CD4-positive, CD25-positive, alpha-beta regulatory T cell (primary cell): ENCODE measurements at places on chromosomes 12 and 14.

GRCh38 chr14:97306133-97306759 lies 509.1 kb downstream of the VRK1 start:
- no peak for DNase-seq

- no peak for DNase-seq
Measured at GRCh38 chr12:53105712-53106439, 2.6 kb downstream of the SOAT2 start.

DNA sequence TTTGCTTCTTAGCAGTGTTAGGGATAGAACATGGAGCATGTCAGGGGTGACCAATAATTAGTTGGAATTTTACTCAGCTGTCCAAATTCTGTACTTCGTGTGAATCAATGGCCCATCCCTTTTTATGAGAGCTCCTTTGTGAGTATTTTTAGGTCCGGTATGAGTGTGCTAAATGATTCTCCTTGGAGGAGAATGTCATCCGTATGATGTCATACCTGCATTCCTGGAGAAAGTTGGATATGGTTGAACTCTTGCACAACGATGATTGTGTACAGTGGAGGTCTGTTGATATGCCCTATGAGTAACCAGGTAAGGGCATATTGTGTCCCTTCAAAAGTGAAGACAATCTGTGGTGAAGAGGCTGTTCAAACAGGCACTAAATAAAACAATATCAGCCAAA lies 400.8 kb downstream of the GXYLT1 start:
- DNase-seq: no peak

- no peak for DNase-seq
Measured at GRCh38 chr14:57375156-57375555, 15.2 kb upstream of the NAA30 start.

- DNase-seq: no peak
Measured at GRCh38 chr12:101925361-101925760, 48.0 kb downstream of the DRAM1 start.

DNA sequence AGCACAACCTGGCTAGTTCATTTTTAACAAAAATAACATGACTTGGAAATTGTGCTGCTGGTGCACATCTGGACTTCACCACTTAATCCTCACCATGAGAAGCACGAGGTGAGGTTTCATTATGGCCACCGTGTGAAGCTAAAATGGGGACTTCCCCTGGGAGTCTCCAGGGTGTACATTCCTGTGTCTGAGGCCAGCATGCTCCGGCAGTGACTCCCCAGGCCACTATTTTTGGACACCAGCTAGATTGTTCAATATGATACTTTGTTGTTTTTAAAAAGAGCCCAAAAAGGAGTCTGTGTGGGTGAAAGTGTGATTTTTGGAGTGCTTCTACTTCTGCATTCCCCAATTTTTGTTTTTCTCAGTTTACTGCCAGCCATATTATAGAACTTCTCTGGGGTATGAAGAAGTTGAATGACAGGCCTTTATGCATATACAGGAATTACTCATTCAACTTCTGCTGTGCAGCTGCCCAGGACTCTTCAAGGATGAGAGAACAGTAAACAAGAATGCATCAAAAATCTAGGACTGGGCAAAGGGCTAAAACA lies 16.9 kb upstream of the AICDA start:
- no peak for DNase-seq

DNA sequence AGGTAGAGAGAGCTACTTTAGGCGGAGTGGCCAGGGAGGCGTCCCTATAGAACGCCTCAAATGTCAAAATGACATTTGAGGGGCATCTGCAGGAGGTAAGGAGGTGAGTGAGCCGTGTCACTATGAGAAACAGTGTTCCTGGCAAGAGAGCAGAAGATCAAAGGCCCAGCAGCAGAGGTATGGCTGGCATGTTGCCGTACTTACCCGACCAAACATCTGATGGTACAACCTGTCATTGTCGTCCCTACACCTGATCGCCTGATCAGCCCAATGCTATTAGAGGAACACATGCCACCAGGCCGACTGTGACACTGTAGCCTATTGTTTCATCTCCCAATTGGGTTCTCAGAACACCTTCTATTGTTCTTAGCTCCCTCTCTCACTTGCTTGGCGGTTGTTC lies 33.9 kb upstream of the POC1B start:
- DNase-seq: no peak

DNA sequence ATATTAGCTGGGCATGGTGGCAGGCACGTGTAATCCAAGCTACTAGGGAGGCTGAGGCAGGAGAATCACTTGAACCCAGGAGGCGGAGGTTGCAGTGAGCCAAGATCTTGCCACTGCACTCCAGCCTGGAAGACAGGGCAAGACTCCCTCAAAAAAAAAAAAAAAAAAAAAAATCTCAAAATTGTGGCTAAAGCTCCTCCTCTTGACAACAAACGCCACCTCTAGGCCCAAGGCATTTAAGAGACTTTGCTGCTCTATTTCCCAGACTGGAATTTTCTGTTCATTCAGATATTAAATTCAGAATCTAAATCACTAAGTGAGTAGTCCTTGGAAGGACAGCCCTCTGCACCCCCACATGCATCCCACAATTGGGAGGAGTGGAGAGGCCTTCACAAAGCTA lies 1.4 kb downstream of the ZFYVE1 start:
- DNase-seq: no peak

DNA sequence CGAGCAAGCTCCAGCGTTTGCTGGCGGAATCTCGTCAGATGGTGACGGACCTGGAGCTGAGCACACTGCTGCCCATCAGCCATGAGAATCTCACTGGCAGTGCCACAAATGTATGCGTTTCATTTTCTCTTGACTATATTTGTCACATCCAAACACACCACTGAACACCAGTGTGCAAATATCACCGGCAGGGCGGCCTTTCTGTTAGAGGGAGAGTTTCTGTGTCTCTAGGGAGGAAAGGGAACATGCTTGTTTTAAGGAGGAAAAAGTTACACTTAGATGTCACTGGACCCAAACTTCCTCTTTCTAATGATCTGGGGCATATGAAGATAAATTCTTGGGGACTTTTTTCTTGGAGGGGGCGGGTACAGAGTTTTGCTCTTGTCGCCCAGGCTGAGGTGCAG lies 21.9 kb upstream of the HIP1R start:
- DNase-seq: no peak

GRCh38 chr14:53193193-53193592 lies 40.1 kb upstream of the DDHD1 start:
- no peak for DNase-seq

DNA sequence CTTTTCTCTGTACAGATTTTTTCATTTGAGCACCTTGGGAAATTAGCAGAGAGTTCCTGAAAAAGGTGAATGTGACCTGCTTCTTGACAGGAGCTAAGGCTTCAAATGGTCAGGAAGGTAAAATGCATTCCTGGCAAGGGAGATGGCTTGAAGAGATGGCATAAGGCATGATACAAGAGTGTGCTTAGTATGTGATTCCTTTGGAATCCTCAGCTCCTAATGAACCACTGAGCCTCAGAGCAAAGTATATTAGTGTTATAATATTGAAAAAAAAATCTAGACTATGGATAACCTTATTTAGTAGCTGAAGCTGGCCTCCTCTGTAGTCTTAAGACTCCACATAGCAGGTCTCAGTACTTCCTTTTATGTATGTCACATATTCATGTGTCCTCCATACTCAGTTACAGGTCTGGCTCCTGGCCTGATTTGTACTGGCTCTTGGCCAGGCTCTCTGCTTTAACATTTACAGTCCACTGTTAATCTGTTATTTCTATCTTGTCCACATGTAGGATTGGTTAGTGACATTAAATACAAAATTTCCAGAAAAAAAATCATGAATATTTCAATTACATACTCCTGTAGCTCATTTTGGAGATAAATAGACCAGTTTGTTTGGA lies 17.9 kb downstream of the TOGARAM1 start:
- no peak for DNase-seq

GRCh38 chr12:21502872-21503271 lies 1.3 kb downstream of the GOLT1B start:
- no peak for DNase-seq

GRCh38 chr12:30862486-30862885 lies 64.1 kb upstream of the TSPAN11 start:
- DNase-seq: no peak

- no peak for DNase-seq
Measured at GRCh38 chr12:9406564-9407424, 198.6 kb upstream of the PZP start.

GRCh38 chr14:51684760-51685159 lies 33.0 kb downstream of the FRMD6 start:
- no peak for DNase-seq

DNA sequence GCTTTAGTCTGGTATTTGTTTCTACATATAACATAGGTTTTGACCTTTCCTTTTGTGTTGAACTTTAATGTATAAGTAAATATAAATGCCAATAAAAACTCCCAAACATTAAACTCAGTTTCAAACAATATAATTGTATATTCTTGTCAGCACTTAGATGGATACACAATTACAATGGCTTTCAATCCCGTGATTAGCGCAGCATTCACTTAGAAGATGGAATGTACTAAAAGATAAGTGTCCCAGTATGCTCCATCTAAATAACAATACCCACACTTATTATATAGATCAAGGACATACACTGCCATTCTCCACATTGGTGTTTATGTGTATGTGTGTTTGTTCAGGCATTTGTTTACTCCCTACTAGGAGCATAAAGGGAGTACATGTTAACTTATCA lies 193.1 kb downstream of the SOX5 start:
- no peak for DNase-seq

GRCh38 chr12:91921555-91921954 lies 224.1 kb downstream of the BTG1 start:
- no peak for DNase-seq

DNA sequence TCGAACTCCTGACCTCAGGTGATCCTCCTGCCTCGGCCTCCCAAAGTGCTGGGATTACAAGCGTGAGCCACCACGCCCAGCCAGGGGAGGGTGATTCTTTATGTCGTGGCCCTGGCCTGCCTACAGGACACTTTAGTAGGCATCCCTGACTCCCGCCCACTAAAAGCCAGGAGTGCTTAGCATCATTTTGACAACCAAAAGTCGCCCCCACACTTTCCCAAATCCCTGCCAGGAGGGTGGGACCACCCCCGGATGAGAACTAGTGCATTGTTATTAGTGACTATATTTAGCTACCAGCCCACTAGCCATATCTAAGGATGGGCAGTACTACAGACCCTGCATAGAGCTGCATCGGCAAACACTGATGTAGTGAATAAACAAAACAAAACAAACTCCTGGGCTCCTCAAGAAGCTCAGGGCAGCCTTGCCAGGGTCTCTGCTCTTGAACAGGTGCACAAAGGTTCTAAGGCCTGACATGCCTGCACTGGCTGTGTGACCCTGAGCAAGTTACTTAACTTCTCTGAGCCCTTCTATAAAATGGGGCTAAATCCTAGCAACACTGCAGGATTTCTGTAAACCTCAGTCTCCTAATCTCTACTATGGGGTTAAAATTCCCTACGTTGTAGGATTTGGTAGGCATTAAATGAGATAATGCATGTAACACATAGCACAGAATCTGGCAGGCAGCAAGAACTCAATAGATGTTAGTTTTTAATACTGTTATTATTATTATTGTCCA lies 2.2 kb downstream of the CAMKK2 start:
- no peak for DNase-seq

- no peak for DNase-seq
Measured at GRCh38 chr14:94555991-94556390, 5.3 kb upstream of the SERPINA4 start.
